WERI-Rb-1 (cell line): ENCODE measurements at places on chromosomes 1 and 21.

DNA sequence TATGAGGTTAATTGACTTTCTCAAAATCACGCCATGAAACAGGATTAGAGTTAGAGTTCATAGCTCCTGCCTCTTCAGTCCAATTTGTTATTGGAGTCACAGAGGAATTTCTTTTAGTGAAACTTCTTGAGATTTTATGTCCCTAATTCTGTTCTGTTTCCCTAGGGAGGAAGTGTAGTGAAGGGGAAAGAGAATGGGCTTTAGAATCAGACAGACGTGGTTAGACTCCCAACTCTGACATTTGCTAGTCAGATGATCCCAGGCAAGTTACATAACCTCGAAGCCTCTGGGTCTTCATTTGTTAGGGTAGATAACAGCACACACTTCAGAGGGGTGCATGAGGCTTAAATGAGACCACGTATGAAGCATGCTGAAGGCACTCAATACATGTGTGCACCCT is 83.9 kb downstream of the ASTN1 start:
- no peak for DNase-seq

GRCh38 chr1:162333991-162334390 is 42.7 kb downstream of the SPATA46 start:
- DNase-seq, result no peak

GRCh38 chr1:110673197-110673701 is 1.5 kb downstream of the KCNA3 start:
- DNase-seq, result no peak

GRCh38 chr21:34307991-34308532 is 55.7 kb upstream of the KCNE2 start:
- no peak for DNase-seq

DNA sequence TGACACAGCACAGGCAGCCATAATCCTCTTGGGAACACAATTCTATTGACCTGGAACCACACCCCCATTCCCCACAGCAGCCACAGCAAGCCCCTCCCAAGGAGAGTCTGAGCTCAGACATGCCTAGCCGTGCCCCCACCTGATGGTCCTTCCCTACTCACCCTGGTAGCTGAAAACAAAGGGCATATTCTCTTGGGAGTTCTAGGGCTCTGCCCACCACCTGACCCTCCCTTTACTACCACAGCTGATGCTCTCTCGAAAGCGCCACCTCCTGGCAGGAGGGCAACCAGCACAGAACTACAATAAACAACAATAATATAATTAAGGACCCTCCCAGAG is 184.8 kb upstream of the COA6 start:
- DNase-seq, result peak; percentile 75

DNA sequence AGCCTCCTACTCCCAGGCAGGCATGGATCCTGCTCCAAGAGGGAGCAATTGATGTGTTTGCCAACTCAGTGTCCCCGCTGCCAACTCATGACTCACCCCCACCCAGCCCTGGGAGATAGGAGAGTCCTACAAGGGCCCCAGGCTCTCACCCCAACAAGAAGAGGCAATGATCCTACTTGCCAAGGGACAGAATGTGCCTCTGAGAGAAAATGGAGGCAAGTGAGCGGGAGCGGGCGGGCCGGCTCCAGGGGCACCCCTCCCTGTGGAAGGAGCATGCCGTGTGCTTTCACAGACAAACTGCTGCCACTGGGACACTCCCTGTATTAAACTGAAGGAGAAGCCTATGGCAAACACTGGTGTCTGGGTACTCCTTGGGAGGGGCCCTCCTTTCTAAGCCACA is 16.7 kb downstream of the PKP1 start:
- no peak for DNase-seq

DNA sequence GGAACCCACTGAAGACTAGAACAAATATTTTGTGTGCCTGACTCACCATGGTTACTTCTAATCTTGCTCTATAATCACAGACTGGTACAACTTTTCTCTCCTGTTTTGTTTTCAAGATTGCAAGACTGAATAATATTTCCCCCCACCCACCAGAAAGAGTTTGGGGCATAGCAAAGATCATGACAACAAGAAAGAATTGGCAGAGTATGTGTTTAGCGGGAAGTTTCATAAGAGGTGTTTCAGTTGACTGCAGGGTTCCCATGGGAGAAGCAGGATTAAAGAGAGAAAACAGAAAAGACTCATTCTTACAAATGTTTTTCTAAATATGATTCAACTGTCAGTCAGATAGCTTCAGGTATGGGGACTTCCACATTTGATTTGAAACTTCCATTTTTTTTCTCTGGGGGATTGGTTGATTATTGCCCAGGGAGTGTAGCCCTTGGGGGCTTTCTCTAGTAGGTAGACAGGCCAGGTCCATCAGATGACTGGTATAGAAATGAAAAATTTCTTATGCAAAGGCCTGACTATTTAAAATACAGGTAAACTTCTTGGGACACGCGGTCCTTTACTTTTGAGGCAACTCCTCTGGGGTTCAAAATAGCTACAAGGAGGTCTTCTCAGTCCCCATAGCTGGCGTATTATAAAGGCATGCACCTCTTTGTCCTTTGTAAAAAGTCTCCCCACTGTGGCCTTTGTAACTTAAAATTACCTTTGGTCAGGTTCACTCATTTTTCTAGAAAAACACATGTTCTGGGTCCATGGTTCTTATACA is 13.9 kb downstream of the OR14I1 start:
- DNase-seq, result no peak

GRCh38 chr1:31487143-31487542 is 74.1 kb downstream of the SERINC2 start:
- no peak for DNase-seq

GRCh38 chr1:107739201-107739600 is 225.8 kb downstream of the VAV3 start:
- DNase-seq, result no peak

- DNase-seq, result no peak
Measured at GRCh38 chr21:14995226-14995625, 69.6 kb downstream of the NRIP1 start.

GRCh38 chr1:165508291-165508690 is 35.5 kb upstream of the LRRC52 start:
- DNase-seq, result no peak

- peak; percentile 75 for DNase-seq
Measured at GRCh38 chr1:39491146-39491921, at the start of gene BMP8A. Gene BMP8A, plus strand, starts transcription at chr1:39491636. Its CDS starts 356 bp downstream, at chr1:39491992.

GRCh38 chr1:247204177-247204647 is 32.4 kb upstream of the ZNF124 start:
- DNase-seq, result no peak

DNA sequence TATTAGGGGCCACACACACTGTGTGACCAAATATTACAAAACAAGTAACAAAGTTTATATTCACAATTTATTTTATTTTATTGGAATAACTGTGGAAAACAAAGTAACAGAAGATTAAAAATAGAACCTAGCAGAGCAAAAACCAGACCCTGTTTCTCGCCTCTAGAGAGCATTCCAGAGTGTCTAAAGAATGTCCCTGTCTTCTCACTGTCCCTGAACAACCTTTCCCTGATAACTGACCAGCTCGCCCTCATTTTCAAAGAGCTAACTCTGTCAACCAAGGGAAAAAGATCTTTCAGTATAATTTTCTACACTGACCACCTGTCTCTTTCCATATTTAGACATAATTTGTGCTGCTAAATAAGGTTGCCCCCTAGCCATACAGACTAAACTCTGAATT is 646.9 kb downstream of the USP25 start:
- no peak for DNase-seq

GRCh38 chr1:194474701-194475100 is 1288.3 kb upstream of the B3GALT2 start:
- no peak for DNase-seq

- DNase-seq, result no peak
Measured at GRCh38 chr1:157196245-157196543, 58.0 kb upstream of the ETV3 start.

GRCh38 chr21:36209626-36210171 is 53.1 kb downstream of the DOP1B start:
- DNase-seq, result peak; percentile 75

GRCh38 chr21:44658541-44658910 is 794 bp downstream of the KRTAP12-3 start:
- DNase-seq, result no peak

DNA sequence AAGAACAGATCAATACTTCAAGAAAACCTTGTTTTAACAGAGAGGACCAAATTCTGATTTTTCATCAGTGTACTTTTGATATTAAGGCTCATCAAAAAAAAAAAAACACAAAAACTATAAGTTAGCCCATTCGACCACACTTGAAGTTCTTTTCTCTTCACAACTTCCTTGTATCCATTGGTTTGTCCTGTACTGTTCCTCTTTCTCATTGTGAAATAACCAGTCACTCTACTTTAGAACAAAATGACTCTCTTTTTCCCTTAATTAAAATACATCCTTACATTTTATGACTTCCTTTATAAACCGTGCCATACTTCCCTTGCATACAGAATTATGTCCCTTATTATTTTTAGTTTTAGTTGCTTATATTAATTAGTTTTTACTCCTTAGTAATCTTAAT is 8.4 kb downstream of the QSOX1 start:
- DNase-seq, result no peak

- DNase-seq, result no peak
Measured at GRCh38 chr1:229116114-229116513, 154.8 kb upstream of the RAB4A start.

DNA sequence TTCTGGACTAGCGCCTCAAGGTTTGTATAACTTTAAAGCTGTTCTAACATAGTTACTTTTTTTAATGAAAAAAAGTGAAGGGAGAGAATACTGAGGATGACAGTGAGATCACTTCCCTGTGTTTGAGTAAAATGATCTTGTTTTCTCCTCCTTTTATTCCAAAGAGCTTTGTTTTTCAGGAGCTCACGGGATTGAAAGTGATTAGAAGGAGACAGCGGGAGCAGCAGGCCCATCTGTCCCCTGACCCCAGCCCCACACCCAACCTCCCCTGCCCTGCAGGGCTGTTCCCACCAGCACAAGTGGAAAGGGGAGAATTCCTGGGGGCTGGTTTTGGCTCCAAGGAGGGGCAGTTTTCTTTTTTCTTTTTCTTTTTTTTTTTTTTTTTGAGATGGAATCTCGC is 2.1 kb upstream of the DNMT3L start:
- peak; percentile 92 for DNase-seq

DNA sequence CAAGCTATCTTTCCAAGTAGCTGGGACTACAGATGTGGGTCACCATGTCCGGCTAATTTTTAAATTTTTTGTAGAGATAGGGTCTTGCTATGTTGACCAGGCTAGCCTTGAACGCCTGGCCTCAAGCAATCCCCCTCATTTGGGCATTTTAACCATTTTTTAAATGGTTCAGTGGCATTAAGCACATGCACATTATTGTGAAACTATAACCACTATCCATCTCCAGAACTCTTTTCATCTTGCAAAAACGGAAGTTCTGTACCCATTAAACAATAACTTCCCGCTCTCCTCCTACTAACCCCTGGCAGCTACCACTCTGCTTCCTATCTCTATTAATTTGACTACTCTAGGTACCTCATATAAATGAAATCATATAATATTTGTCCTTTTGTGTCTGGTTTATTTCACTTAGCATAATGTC is 4.8 kb upstream of the IL6R start:
- no peak for DNase-seq

DNA sequence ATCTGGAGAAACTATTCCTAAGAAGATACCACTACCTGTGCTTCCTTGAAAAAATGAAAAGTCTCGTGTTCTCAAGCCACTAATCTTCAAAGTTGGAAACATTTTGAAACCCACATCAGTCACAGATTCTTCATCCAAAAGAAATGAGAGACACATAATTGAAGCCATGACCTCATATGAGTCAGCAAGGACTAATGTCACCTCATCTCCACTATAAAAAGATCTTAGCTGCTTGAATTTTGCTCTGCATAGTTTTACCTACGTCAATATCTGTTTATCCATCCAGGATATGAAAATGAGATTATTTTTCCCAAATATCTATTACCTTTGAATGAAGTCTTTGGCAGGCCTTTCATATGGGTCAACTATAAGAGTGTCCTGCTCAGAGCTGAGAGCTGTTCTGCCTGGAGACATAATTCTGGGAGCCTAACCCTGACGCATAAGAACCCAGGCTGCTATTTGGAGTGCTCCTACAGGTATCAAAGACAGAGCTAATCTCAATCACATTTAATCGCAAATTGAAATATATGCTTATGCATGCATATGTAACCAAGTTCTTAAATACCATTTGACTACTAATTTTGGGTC is 312.5 kb upstream of the PKN2 start:
- DNase-seq, result no peak
